ENCODE measurements at places on chromosomes 12 and 14.

DNA sequence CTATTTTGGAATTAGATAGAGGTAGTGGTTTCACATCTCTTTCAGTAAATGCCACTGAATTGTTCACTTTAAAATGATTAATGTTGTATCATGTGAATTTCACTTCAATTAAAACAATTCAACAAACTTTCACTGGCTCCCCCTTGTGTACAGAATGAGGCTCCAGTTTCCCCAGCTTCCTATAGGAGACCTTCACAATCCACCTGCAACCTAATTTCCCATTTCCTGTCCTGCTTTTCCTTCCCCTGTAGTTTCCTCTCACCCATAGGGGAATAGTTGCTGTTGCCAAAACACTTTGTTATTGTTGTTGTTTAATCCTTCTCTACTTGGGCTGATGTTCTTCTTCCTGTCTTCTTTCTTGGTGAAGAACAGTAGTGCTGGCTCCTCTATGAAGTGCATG lies 59.8 kb downstream of the NPAS3 start:
- peak; percentile 21 for DNase-seq

DNA sequence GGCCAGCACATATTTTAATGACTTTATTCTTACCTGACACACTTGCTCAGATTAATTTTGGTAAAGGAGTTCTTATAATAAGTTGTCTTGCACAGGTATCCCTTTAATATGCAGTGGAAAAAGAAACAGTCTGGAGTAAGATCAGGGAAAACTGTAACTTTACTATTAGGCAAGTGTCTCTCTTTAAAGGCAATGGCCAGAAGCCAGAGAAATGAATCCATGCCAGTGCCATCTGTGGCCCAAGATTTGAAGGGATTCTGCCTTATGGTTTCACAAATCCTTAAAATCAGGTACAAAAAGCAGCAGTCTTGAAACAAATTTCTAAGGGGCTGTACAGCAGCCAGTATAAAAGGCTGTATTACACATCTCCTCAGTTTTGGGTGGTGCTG lies 22.4 kb downstream of the NFYB start:
- DNase-seq = peak; percentile 30

DNA sequence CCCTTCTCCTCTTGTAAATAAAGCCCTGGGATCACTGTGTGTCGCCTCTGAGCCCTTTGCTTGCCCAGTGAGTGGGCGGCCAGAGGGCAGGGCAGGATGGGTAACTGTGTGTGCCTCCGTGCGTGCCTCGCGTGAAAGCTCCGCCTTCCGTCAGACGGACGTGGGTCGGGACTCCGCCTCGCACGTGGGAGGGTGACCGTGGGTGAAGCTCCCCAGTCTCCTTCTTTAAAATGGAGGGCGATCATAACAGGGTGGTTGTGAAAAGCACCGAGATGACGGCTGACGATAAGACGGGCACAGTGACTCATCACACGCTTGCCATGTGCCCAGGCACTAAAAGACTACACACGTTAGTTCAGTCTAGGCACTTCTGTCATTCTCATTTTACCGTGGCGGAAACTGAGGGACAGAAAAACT lies 9.2 kb downstream of the PHB2 start:
- DNase-seq = peak; percentile 66

DNA sequence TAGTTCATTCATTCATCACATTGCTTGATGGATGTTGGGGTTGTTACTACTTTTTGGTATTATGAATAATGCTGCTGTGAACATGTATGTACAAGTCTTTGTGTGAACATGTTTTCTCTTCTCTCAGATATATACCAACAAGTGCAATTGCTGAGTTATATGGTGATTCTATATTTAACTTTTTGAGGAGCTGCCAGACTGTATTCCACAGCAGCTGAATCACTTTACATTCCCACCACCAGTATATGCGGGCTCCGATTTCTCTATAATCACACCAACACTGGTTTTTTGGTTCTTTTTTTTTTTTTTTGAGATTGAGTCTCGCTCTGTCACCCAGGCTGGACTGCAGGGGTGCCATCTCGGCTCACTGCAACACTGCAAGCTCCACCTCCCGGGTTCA lies 22.2 kb upstream of the PLEKHG6 start:
- no peak for DNase-seq

GRCh38 chr12:95408201-95408600 lies 65.8 kb upstream of the METAP2 start:
- DNase-seq = no peak

DNA sequence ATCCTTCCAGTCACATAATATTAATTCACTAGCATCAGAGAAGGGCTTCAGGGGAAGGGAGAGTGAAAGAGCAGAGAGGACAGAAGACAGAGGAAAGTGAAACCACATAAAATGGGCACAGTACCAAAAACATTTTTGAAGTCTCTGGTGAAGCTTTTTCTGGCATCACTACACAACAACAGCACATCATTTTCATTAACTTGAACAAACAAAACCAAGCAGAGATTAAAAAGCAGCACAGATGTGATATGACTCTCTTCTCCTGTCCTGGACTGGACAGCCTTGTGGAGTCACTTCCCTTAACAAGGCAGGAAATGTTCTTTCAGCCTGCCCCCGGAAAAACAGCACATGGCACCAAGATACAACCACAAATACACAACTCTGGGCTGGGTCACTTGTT lies 112.0 kb downstream of the TSPAN8 start:
- DNase-seq = peak; percentile 27

DNA sequence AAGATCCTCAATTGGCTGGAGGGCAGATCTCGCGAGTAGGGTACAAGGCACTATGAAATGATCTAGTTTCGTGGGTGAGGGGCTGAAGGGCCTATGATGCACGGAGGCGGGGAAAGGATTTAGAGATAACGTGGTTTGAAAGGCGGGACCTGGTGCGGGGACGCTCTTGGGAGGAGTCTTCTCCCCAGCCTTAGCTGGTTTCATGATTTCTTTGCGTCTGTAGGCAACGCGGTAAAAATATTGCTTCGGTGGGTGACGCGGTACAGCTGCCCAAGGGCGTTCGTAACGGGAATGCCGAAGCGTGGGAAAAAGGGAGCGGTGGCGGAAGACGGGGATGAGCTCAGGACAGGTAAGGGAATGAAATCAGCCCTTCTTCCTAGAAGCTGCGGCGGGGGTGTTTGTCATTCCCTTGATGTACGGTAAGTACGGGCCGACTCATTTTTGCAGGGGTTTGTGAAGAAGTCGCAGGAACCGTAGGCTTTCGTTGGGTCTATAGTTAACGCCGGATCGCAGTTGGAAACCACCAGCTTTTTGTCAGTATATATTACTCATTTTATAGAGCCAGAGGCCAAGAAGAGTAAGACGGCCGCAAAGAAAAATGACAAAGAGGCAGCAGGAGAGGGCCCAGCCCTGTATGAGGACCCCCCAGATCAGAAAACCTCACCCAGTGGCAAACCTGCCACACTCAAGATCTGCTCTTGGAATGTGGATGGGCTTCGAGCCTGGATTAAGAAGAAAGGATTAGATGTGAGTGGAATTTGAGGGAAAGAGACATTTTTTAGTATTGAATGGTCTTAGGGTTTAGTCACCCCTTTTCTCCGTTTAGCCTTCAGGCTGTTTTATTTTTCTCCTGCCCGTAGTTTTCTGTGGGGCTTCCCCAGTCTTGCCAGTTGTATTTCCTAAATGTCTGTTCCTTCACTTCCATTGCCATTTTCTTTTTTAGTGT lies 602 bp downstream of the APEX1 start:
- peak; percentile 81 for DNase-seq

- DNase-seq = no peak
Measured at GRCh38 chr12:132411457-132411856, 78.5 kb upstream of the FBRSL1 start.

GRCh38 chr12:124655698-124656516 lies 88.5 kb upstream of the NCOR2 start:
- DNase-seq = peak; percentile 94

- no peak for DNase-seq
Measured at GRCh38 chr12:51809193-51809592, 39.3 kb downstream of the FIGNL2 start.

GRCh38 chr12:121968876-121969275 lies 50.5 kb downstream of the CFAP251 start:
- no peak for DNase-seq

- no peak for DNase-seq
Measured at GRCh38 chr12:83172866-83173649, 486.4 kb downstream of the TMTC2 start.

GRCh38 chr14:102548616-102549240 lies 39.2 kb upstream of the ANKRD9 start:
- no peak for DNase-seq

DNA sequence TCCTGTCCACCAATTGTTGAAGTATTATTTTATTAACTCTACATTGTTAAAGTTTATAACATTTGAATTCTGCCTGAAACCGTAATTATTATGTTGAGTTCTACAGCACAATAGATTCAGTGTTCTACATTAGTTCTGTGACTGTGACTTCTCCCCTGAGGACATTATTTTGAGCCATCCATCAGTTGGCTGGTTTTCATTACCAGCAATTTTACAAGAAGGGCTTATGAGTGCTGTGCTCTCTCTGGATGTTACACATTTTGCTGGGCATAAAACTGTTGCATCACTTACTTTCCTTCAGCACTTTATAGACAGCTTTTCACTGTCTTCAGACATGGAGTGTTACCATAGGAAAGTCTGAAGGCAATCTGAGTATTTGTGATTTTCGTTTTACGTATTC lies 118.2 kb upstream of the KITLG start:
- DNase-seq = no peak

GRCh38 chr14:59268011-59268410 lies 79.5 kb downstream of the DAAM1 start:
- no peak for DNase-seq

DNA sequence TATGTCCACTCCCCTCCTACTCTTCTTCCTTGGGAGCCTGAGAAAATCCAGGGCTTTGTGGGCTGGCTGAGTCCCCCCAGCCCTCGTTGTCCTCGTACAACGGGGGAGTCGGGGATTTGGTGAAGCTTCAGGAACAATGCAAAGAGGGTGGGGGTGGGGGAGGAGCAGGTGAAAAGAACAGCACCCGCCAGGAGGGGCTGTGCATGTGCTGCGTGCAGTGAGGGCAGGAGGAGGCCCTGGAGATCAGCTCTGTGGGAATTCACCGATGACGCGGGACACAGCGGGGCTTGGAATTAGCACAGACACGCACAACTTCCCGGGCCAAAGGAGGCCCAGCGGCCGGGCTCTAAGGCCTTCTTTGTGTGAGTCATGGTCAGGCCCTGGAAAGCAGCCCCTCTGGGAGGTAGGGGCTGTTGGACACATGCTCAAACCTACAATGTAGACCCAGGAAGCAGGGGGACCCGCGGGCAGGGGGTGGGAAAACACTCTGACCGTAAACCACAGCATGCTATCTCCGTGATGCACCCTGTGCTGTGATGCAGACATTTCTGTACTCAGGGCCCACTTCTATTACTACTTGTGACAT lies 32.8 kb downstream of the RBM19 start:
- peak; percentile 64 for DNase-seq

- DNase-seq = peak; percentile 48
Measured at GRCh38 chr12:70427611-70428010, 61.5 kb downstream of the KCNMB4 start.

GRCh38 chr12:95593266-95593871 lies 42.1 kb upstream of the USP44 start:
- no peak for DNase-seq

DNA sequence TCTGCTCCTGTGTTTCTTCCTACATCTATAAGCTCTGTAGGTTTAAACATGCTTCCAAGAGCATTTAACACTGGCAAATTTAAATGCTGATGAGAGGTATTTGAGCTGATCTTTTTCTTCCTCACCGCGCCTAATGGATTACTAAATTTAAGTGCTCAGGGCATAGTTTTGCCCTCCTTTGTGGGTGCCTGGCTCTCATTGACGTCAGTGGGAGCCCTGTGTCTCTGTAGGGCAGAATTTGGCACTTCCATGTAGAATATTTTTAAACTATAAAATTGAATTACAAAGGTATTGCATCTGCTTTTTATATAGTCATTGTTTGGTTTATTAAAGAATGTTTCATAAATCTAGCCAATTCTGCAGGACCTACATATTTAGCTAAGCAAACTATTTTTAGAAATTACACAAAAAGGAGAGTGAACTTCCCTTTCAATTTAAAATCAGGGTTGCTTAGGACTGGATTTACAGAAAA lies 444.8 kb downstream of the AEBP2 start:
- DNase-seq = peak; percentile 25

DNA sequence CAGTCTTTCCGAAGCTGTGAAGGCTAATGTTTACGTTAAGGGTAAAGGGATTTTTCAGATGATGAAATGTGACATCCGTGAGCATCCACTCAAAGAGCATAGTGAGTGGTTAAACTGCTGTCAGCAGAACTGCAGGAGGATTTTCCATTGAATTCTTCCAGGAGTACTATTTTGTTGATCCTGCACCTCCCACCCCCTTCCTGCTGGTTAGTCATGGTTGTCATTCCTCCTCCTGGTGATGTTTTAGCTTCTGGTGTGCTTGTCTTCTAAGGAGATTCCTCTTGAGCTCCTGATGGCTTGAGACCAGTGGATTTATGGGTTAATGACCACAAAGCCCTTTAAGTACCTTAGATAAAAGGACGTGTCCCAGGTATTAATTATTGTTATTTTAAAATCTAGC lies 2.4 kb upstream of the GPRC5D start:
- DNase-seq = no peak

GRCh38 chr12:30989754-30990153 lies 63.2 kb downstream of the TSPAN11 start:
- no peak for DNase-seq
